ENCODE measurements at places on chromosomes 16 and 17.

DNA sequence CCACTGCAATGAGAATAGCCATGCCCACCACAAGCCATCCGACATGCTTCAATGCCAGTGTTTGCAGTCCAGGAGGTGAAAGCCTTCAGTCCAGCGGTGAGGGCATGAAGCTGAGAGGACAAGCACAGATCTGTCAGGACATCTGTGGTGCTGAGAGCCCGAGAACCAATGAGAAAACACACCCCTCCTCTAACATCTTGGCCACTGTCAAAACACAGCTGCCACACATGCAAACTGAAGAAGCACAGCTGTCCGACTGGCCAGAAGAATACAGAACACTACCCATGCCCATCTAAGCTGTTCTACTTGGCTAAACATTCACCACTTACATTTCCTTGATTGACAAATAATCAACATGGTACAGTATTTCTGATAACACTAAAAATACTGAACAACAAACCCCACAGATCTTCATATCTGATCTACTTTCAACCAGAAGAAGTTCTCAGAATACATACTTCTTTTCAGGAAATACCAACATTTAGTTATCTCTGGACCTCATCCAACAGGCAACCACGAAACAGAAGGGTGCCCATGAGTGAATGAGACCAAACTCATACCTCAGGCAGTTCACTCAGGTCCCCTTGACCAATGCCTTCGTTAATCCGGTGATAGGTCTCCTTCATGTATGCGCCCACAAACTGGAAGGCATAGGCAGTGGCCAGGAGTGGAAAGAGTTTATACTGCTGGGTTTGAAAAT lies 10.2 kb upstream of the FBF1 start:
- DNase-seq, result no peak

- DNase-seq, result no peak
Measured at GRCh38 chr17:79042421-79043190, 18.6 kb downstream of the C1QTNF1 start.

DNA sequence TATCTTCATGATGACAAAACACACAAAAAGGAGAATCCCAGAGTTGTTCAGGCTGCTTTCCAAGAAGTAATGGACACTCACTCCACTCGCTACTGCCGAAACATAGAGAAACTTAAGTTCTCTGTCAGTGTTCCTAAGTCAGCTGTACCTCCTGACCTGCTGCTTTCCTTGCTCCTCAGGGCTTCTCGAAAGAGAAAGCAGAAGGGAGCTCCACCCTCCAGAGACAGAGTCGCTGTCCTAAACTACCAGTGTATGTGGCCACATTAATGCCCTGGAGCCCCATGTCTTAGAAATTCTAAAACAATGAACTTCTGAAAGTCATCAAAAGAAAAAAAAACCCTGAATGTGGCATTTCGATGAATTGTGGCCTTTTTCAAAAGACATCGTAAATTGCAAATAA lies 390.8 kb upstream of the MON1B start:
- DNase-seq, result no peak

- no peak for DNase-seq
Measured at GRCh38 chr17:49777563-49777962, 10.9 kb upstream of the KAT7 start.

DNA sequence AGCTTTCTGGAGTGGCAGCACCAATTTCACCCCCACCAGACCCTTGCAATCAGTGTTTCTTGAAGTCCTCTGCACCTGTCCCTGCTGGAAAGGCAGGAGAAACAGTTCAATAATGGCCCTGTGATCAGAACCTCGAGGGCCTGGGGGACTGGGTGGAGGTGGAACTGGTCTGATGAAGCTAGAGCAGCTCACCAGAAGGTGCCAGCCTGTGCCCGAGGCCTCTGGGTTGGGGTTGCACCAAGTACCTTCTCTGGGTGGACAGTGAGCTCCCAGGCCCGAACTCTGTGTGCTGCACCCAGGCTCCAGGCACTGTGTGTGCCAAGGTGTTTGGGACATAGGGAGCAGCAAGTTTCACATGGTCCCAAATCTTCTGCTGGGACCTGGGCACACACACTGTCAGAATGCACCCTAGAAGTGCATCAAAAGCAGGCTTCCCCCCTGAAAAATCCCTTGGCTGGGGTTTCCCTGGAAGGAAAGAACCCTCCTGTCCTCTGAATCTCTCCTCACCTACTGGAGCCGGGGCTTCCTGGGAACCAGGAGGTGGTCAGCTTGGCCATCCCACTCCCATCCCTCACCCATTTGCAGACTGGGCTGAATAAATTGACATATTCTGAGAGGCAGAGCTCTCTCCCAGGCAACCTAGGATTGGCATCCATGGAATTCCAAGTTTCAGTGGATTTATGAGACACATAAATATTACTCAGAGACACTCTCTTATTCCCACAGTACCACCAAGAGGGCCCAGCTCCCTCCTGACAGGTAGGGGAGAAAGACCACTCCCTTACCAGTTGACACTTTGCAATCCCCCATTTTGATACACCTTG lies 17.4 kb downstream of the CD300LG start:
- no peak for DNase-seq

DNA sequence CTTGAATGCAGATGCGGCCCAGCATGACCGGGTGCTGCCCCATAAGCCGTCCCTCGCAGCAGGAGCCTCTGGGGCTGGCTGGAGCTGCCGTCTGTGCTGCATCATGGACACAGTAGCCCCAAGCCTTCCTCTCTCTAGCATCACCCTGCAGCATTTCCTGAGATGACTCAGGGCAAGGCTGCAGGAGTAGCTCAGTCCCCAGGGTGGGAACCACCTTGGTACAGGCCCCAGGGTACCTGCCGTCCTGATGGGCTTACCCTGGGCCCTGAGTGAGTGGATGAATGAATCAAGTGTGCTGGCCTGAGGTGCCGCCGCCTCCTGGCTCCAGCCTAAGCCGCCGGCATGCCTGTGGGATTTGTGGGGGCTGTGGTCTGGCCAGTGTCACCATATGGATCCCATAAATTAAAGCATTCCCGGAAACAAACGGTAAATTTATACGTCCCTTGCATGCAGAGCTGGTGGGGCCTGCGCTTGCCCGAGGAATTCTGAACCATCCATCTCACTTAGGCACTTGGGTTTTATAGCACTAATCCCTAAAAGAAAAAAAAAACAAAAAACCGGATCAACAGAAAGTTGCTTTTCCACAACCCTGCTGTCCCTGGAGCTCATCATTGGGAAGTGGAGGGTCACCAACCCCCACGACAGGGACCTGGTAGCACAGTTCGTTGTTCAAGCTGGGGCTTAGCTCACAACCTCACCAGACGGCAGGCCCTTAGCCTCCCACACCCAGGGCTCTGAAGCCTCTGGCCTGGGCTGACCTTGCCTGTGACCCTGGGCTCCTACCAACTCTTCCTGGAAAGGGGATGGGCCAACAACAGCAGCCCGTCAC lies 242.6 kb upstream of the CIBAR2 start:
- DNase-seq, result no peak

DNA sequence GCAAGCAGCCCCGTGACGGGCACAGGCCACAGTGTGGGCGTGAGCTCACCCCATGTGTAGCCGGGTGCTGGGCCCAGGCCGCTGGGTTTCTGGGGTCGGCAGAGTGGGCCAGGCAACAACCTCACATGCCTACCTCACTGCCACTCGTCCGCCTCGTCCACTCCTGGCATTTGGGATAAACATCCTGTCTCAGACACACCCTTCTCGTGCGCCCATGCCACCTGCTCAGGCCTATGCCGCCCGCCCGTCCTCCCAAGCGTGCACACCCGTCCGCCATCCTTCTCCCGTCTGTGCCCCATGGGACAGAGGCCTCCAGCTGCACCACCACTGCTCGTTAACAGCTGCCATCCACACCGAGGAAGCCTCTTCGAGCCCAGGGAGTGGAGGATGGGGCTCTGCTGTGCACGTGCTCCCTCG lies 64.3 kb downstream of the KLHDC4 start:
- no peak for DNase-seq

DNA sequence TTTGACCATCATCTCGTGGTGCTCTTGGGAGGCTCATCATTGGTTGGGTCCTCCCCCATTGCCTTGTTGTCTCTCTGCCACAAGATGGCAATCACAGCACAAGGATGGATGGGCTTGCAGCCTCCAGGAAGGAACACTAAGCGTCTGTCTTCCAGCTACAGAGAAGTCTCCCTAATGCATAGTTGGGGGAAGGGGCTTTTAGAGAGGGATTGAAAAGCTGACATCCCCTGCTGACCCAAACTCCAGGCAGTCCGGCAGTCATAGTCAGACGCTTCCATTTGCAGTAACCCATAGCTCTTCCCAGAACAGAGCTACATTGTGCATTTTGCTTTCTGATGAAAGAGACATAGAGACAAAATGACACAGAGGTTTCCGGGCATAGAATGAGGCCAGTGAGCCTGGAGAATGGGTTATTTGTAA lies 111.4 kb downstream of the UTP18 start:
- DNase-seq, result peak; percentile 39

GRCh38 chr17:42857389-42857788 lies 6.4 kb downstream of the AOC3 start:
- DNase-seq, result no peak

- DNase-seq, result peak; percentile 31
Measured at GRCh38 chr16:77816293-77816692, 27.9 kb downstream of the VAT1L start.

- no peak for DNase-seq
Measured at GRCh38 chr17:7029659-7030058, 6.2 kb upstream of the SLC16A13 start.

DNA sequence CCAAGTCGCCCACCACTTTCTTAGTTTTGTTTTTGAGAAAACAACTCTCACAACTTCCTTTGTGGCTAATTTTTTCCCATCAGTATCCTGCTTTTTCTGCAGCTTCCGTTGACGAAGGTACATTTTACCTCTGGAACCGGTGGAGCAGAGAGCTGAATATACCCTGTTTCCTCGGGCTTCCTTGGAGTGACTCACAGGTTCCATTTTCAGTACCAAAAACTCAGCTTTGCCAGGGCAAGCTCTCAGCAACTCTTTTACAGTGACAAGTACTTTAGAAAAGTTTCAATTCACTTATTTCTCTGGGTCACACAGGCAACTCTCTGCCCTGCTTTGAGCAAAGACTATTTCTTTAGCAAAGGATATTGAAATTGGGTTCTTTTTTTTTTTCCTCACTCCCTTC lies 318.9 kb downstream of the SNX29 start:
- no peak for DNase-seq

DNA sequence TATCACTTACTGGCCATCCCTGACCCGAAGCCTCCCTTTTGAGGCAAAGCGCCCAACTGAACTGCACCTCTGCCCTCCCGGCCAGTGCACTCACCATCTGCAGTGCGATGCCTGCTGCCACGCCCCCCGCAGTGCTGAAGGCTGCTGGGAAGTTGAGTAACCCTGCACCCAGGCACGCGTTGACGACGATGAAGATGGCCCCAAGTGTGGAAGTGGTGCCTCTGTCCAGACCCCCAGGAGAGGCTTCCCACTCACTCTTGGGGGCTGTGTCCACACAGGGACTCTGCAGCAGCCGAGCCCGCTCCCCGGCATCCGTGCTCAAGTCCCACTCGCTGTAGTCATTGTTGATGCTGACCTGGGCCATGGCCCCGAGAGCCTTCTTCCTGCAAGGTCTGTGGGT lies 4.8 kb downstream of the SLC38A7 start:
- DNase-seq, result no peak

DNA sequence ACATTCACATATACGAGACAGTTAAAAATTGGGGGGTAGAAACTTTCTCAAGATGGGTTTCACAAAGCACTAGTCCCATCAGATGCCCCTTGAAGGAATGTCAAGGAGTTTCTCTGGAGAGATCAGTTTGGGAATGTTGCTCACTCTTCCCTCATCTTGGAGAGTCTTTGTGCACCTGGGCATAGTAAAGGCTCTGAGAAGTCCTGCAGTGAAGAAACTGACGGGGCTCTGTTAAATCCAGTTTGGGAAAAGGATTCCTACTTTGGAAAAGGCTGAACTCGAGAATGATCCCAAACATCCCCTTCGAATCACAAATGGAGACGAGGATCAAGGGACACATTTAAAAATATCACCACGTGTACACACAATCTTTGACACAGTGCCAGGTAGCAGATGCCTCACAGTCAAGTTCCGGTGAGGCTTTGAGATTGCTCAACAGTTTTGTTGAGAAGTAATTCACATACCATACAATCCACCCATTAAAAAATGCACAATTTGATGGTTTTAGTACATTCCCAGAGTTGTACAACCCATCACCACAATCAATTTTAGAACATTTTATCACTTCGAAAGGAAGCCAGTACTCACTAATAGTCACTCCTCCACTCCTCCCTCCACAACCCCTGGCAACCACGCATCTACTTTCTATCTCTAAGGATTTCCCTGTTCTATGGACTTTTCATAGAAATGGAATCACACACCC lies 203.4 kb upstream of the FOXF1 start:
- no peak for DNase-seq

DNA sequence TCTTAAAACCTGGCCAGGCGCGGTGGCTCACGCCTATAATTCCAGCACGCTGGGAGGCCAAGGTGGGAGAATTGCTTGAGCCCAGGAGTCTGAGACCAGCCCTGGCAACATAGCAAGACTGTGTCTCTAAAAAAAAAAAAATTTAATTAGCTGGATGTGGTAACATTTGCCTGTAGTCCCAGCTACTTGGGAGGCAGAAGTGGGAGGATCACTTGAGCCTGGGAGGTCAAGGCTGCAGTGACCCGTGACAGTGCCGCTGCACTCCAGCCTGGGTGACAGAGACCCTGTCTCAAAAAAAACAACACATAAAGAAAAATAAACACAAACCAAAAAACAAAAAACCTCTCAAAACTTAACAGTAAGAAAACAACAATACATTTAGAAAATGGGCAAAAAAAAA lies 106.3 kb downstream of the SMG6 start:
- DNase-seq, result no peak

GRCh38 chr17:50840311-50840851 lies 5.0 kb downstream of the WFIKKN2 start:
- no peak for DNase-seq

DNA sequence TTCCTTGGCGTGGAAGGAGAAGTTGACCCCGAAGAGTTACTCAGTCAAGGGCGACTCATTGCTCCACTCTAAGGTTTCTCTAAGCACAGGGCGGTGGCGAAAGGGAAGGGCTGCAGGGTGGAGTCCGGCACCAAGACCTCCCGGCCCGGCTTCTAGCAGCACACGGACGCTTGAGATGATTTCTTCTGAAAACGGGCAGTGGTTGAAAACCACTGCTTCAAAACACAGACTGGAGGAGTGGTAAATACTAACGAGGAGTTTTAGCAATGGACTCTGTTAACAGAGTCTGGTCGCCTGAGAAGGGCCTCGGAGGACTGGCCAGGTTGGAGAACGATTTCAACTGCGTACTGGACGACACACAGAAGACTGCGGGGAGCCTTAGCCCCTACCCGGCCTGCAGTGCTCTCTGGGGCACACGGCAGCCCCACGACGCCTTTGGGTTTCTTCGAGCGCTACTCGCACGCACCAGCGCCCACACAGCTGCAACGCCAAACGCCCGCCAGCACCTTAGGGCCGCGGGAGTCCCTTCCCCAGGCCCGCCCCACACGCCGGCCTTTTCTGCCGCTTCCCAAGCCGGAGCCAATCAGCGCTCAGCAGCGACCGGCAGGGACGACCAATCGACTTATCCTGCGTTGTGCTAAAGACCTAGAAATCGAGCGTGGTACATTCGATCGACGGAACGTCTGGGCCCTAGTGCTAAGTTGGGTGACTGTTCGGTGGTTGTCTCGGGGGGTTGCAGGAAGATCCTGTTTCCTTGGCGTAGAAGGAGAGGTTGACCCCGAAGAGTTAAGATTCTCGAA lies 14.4 kb upstream of the CA4 start:
- peak; percentile 66 for DNase-seq

Data from NCI-H2029 treated with DMSO at 0.1 percent for 48 hours (cell line).